HEK293T (cell line): ENCODE measurements at places on chromosomes 12 and 14.

GRCh38 chr12:32002848-32003493, 43.8 kb downstream of the RESF1 start:
- no peak for DNase-seq

GRCh38 chr12:91877022-91877421, 268.6 kb downstream of the BTG1 start:
- DNase-seq: no peak

DNA sequence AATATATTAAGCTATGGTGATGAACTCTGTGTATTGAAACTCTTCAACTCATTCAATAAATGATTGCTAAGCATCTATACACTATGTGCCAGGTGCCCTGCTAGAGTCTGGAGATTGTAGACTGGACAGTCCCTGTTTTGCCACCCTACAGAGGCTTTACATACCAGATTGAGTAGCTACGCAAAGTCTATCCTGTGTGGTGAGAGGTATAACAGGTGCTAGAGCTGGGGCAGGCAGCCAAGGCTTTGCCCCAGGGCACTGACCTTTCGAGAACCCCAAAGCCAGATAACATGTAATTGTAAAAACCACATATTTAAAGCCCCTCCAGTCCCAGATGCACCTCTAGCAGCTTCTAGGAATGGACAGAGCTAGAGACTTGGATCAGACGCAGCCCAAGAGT, 52.8 kb downstream of the PPM1H start:
- no peak for DNase-seq

GRCh38 chr12:114911196-114911595, 227.2 kb upstream of the TBX3 start:
- DNase-seq: no peak

GRCh38 chr14:94670692-94671285, 58.6 kb downstream of the SERPINA3 start:
- DNase-seq: no peak

DNA sequence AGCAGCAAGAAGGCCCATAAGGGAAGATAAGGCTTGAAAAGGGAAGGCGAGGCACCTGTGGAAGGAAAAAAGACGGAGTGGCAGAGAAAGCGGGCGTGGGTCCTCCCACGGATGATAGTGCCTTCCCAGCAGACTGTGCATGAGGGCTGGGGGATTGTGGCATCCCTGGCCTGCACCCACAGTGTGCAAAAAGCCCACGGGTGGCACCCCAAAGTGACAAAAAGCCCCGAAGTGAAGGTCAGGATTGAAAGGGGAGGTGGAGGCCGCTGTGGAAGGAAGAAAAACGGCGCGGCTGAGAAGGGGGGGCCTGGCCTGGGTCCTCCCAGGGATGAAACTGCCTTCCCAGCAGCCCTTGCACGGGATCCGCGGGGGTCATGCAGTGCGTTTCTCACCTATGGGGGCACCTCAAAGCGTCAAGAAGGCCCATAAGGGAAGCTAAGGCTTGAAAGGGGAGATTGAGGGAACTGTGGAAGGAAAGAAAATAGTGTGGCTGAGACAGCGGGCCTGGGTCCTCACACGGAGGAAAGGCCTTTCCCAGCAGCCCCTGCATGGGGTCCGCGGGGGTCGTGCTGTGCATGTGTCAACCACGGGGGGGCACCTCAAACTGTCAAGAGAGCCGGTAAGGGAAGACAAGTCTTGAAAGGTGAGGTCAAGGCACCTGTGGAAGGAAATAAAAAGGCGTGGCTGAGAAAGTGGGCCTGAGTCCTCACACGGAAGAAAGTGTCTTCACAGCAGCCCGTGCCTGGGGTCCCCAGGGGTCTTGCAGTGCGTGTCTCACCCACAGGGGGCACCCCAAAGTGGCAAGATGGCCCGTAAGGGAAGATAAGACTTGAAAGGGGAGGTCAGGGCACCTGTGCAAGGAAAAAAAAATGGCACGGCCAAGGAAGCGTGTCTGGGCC, 274.1 kb downstream of the ALG10 start:
- no peak for DNase-seq

- DNase-seq: no peak
Observed at GRCh38 chr12:93759512-93760081, 82.4 kb downstream of the CRADD start.

- no peak for DNase-seq
Observed at GRCh38 chr14:65565948-65566347, 153.4 kb downstream of the FUT8 start.

DNA sequence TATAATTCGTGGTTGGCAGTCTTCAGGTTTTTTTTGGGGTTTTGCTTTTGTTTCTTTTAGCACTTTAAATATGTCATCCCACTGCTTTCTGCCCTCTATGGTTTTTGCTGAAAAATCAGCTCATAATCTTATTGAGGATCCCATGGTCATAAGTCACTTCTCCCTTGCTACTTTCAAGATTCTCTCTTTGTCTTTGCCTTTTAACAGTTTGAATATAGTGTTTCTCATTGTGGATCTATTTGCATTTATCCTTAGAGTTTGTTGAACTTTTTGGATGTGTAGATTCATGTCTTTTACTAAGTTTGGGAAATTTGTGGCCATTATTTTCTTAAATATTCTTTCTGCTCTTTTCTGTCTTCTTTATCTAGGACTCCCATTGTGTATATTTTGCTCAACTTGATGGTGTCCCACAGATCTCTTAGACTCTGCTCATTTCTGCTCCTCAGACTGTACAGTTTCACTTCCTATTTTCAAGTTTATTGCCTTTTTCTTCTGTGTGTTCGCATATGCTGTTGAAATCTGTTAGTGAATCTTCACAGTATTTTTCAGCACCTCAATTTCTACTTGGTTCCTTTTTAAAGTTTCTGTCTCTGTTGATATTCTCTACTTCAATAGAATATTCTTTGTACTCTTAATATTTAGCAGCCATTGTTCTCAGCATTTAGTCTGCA, 70.8 kb downstream of the WNK1 start:
- DNase-seq: no peak

GRCh38 chr12:120110550-120111501, 5.7 kb downstream of the RAB35 start:
- no peak for DNase-seq

GRCh38 chr12:116113398-116114130, 163.9 kb downstream of the MED13L start:
- DNase-seq: no peak

DNA sequence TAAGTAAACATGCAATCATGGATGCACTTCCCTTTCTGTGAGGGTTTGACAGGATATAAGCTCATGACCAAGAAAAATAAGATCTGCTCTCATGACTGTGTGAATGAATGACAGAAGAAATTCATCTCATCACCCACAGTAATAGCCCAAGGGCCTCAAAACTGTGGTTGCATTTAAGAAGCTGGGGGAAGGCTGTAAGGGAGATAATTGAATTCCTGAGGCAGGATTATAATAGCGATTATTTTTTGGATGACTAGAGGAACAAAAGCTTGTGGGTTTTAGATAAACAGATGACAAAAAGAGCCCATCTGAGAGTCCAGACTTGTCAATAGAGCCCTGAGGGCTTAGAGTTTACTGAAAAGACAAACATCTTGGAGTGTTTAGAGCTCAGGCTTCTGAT, 161.2 kb downstream of the NTF3 start:
- no peak for DNase-seq

DNA sequence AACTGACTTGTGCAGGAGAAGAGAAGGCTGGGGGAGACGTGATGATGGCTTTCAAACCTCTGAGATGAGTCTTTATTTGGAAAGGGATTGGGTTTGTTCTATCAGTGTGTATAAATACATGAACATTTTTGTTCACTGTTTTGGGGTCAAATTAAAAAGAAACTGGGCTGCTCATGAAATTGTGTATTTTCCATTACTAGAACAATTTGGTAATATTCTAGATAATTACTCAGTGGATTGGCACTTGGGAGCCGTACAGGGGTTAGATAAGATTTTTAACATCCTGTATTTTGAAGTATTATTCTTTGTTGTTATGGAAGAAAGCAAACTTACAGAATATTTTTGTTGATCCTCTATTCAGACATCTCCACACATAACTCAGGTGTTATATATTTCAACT, 340.6 kb downstream of the PRKD1 start:
- DNase-seq: no peak

- DNase-seq: no peak
Observed at GRCh38 chr14:58568322-58568721, 69.4 kb upstream of the DACT1 start.

GRCh38 chr12:94922561-94922960, 80.9 kb downstream of the NDUFA12 start:
- DNase-seq: no peak

- peak; percentile 34 for DNase-seq
Observed at GRCh38 chr12:117377758-117378157, 16.3 kb upstream of the NOS1 start.

DNA sequence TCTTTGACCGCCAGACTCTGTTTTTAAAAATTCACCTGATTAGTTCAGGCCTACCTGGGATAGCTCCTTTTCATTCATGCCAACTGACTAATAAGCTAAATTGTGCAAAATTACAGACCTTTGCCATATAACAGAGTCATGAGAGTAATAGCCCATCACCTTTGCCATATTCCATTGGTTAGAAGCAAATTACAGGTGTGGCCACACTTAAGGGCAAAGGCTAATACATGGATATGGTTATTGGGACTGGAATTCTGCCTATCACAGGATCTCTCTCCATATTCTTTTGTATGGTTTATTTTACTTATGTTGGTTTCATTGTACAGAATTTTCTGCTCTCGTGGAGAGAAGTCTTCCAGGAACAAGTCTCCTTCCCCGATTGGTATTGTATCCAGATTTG, 115.2 kb downstream of the EGLN3 start:
- no peak for DNase-seq

DNA sequence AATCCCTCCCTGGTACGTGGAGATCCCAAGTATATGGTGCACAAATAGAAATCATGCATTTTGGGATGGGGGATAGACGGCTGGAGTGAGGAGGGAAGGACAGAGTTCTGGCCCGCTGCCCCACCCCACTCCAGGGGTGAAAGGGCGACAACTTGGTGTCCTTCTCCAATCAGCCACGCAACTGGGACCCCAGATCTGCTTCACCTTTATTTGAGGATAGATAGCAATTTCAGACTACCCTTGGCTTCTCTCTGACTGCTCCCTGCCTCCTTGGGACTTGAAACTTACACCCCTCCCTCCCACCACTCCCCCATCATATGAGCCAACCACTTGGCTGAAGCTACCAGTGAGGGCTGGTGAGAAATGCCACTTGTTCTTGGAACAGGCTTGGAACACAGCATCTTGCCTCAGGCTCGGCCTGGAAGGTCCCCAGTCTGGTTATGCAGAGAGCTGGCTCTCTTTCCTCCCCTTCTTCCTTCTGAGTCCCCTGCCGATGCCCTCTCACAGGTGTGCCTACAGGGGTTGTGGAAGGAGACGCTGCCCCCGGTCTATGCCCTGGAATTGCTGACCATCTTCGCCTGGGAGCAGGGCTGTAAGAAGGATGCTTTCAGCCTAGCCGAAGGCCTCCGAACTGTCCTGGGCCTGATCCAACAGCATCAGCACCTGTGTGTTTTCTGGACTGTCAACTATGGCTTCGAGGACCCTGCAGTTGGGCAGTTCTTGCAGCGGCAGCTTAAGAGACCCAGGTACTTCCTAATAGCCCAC, 8.1 kb downstream of the OAS3 start:
- DNase-seq: no peak

DNA sequence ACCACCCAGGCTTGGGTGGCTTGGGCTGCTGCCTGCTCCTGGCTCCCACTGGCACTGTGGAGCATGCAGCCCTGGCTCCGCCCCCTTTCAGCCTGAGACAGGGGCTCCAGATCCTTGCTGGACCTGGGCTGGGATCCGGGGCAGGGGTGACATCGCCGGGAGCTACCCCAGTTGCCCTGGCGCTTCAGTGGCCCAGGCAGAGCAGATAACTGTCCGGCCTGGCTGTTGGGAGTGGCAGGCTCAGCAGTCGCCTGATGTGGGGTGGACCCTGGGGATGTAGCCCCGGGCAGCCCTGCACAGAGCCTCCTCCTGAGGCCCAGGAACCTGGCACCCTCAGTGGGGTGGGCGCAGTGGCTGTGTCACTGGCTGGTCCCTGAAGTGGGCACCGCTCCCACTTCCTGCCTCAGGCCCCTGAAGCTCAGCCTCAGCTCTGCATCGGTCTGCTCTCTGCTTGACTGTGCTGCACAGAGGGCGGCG, 57.9 kb downstream of the FUT8 start:
- no peak for DNase-seq

- DNase-seq: no peak
Observed at GRCh38 chr14:24289649-24290280, 9.8 kb downstream of the DHRS1 start.

GRCh38 chr12:28145216-28145615, 45.0 kb upstream of the CCDC91 start:
- no peak for DNase-seq

- DNase-seq: no peak
Observed at GRCh38 chr14:105980224-105980623, 453.8 kb downstream of the TMEM121 start.

DNA sequence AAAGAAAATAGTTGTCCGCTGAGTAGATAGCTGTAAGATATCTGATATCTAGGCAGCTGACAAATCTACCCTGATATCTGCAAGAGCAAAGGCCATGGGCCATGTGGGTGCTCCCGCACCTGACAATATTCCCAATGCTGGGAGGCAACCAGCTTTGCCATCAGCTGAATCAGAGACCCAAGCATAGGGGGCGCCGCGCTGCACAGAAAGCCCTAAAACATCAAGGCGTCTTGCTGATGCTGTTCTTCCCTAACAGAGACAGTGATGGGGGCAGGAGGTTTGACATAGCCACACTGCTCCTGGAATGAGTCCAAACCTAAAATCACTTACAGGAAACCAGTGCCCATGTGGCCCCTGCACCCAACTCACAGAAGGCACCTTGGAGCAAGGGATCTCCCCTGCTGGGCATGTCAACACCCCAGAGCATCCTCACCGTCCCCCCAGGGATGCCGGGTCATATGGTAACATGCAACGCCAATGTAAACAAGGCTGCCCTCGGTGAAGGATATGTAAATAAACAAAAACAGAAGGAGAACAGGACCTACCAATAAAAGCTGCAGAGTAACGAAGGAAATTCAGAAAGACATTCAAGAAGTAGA, 199.5 kb downstream of the TMEM132D start:
- no peak for DNase-seq

- DNase-seq: peak; percentile 21
Observed at GRCh38 chr12:47361389-47362021, 281.7 kb upstream of the AMIGO2 start.

GRCh38 chr12:114404926-114405518, 922 bp downstream of the TBX5 start:
- no peak for DNase-seq

DNA sequence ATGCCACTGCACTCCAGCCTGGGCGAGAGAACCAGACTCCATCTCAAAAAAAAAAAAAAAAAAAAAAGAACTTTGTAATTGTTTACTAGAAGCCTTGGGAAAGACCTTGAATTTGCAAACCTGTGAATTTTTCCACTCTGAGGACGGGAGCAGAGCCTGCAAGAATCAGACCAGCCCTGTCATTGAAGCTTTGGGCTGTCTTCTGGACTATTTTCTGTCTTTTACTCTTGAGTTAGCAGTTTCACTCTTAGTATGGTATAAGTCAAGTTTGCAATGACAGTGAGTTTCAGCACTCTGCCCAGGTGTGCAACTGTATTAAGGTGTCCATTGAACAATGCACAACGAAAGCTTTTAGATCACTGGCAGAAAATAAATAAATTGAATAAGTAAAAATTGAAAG, 81.4 kb upstream of the KRAS start:
- DNase-seq: no peak

- no peak for DNase-seq
Observed at GRCh38 chr12:106760184-106760531, 14.3 kb upstream of the RIC8B start.

GRCh38 chr14:78172428-78172827, 2.3 kb downstream of the NRXN3 start:
- DNase-seq: no peak
